CD8-positive, alpha-beta memory T cell (primary cell): ENCODE measurements at places on chromosomes 16 and 17. TPM values are rescaled to one million over a fixed set of nuclear protein-coding genes. Genes with fewer than 3 reads are reported as not detected.

Gene HP
- total RNA-seq: not detected

Gene SYCE1L
- total RNA-seq: 3.9 TPM

Gene CEP295NL
- not detected for total RNA-seq

Gene GSG1L
- total RNA-seq: not detected

Gene TMIGD1
- not detected for total RNA-seq

Gene ASPA
- total RNA-seq: not detected

Gene SSTR5
- not detected for total RNA-seq

Gene VWA3A
- total RNA-seq: 0.16 TPM

Gene RNF227
- total RNA-seq: 4.8 TPM

Gene UBTF
- total RNA-seq: 186 TPM

Gene TUBG1
- 119 TPM for total RNA-seq

Gene ADGRG1
- total RNA-seq: 25.8 TPM

Gene FOXL1
- not detected for total RNA-seq

Gene KRT222
- total RNA-seq: not detected

Gene CCL7
- not detected for total RNA-seq

Gene SLC35G6
- not detected for total RNA-seq

Gene MILR1
- 0.69 TPM for total RNA-seq

Gene KRT31
- not detected for total RNA-seq

Gene HBA1
- not detected for total RNA-seq

Gene KRTAP3-1
- total RNA-seq: not detected

Gene ESRP2
- total RNA-seq: 0.11 TPM

Gene CTRB2
- not detected for total RNA-seq

Gene GAS2L2
- not detected for total RNA-seq

Gene PDILT
- not detected for total RNA-seq

Gene ITGAL
- 363 TPM for total RNA-seq
